ENCODE measurements at places on chromosomes 6 and 20.

- no peak for DNase-seq
Observed at GRCh38 chr6:32604434-32604877, 14.8 kb upstream of the HLA-DRB1 start.

DNA sequence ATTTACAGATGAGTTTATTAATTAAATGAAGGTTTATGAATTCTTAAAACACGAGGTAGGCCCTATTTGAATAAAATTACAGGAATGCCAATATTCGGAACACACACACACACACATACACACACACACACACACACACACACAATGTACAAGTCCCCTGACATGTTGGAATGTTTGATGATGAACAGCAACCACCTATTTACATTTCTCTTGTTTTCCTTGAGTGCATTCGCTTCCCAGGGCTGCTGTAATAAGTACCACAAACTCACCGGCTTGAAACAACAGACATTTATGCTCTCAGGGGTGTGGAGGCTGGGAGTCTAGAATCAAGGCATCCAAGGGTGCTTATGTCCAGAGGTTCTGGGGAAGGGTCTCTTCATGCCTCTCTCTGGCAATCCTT, 90.3 kb downstream of the SLC22A3 start:
- DNase-seq, result no peak

GRCh38 chr20:44185574-44185973, 1.4 kb downstream of the JPH2 start:
- no peak for DNase-seq

DNA sequence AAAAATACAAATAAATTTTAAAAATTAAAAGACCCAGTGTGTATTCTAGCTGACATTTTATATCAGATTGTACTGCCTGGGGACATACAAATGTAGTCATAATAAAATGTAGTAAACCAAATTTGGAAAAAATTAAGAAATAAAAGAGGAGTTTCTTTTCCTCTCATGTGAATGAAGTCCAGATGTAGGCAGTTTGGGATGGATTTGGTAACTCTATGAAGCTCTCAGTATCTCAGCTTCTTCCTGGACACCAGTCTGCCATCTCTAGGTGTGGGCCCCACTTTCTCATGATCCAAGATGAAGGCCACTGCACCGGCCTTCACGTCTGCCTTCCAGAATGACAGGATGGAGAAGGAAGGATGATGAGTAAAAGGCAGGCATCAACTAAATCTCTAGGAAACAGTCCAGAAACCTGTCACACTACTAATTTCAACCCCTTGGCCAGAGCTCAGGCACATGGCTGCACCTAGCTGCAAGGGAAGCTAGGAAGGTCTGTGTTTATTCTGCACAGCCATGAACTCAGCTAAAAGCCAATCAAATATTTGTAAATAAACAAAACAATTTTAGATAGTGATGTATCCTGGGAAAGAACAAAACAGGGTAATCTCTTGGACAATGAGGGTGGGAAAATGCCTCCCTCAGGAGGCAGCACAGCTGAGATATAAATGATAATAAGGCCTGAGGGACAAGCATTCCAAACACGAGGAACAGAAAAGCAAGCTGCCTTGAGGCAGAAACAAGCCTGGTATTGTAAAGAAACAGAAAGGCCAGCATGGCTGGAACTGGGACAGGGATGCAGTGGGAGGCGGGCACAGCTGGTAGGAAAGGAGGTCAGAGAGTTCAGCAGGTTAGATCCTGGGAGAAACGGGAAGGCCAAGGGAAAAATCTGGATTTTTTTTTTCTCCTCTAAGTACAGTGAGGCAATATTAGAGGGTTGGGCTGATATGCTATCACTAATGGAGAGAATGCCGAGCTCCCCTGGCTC, 88.5 kb upstream of the PTPN1 start:
- no peak for DNase-seq

GRCh38 chr6:154984146-154984545, 11.0 kb upstream of the TIAM2 start:
- no peak for DNase-seq

DNA sequence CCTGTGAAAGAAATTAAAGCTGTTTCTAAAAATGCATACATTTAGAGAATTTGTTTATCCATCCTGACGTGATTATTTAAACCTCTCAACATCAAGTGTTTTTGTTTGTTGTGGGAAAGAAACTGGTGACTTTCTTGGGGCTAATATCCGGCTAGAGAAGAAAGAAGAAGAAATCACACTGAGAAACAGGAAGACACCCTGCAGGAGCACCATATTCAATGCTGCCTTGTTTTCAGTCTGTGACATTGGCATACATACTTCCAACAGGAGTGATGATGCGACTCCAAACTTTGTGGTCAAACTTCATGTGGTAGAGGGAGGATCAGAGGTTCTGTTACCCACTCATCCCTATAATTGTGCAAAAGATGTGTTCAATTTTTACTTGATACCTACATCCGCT, 997.6 kb upstream of the CITED2 start:
- DNase-seq, result no peak

GRCh38 chr6:134875367-134875766, 74.5 kb downstream of the ALDH8A1 start:
- no peak for DNase-seq

- no peak for DNase-seq
Observed at GRCh38 chr6:156016186-156016976, 560.7 kb upstream of the NOX3 start.

DNA sequence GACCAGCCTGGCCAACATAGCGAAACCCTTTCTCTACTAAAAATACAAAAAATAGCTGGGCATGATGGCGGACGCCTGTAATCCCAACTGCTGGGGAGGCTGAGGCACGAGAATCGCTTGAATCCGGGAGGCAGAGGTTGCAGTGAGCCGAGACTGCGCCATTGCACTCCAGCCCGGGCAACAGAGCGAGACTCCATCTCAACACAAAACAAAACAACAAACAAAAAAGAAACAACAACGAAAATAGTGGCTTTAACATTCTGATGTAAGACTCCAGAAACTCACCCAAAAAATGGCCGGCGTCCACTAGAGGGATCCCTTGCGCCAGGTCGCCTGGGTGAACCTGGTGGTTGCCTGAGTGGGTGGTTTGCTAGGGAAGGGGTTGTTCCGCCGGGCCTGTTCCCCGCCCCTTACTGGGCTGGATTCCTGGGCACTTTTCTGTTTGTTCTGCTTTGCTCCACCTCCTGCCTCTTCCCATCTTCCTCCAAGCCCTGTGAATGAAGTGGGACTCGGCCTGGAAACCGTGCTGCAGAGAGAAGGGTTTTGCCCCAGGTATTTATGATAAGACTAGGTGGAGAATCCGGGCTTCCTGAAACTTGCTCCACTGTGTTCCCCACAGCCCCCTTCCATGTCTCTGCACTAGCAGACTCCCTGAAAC, 1.5 kb downstream of the PABPC1L start:
- DNase-seq, result peak; percentile 63

All from activated naive CD4-positive, alpha-beta T cell treated with anti-CD3 and anti-CD28 coated beads, Interleukin-2, amount 50 U/mL, for 72 hours (primary cell).